ENCODE measurements at places on chromosomes 6 and 20.

GRCh38 chr6:3592371-3592941 lies 135.6 kb upstream of the SLC22A23 start:
- DNase-seq = no peak

DNA sequence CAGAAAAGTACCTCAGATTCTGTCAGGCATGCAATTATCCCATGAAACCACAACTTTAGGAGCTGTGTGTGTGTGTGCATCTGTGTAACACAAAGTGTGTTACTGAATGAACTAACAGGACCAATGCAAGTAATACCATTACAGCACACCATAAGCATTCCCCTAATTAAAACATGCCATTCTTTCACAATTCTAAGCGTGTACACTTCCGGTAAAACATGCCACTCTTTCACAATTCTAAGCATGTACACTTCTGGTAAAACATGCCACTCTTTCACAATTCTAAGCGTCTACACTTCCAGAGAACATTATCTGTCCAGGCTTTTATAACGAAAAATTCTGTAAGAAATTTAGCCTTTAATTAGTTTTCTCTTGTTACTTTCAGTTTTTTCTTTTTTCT lies 238.2 kb downstream of the GMDS start:
- DNase-seq = no peak

DNA sequence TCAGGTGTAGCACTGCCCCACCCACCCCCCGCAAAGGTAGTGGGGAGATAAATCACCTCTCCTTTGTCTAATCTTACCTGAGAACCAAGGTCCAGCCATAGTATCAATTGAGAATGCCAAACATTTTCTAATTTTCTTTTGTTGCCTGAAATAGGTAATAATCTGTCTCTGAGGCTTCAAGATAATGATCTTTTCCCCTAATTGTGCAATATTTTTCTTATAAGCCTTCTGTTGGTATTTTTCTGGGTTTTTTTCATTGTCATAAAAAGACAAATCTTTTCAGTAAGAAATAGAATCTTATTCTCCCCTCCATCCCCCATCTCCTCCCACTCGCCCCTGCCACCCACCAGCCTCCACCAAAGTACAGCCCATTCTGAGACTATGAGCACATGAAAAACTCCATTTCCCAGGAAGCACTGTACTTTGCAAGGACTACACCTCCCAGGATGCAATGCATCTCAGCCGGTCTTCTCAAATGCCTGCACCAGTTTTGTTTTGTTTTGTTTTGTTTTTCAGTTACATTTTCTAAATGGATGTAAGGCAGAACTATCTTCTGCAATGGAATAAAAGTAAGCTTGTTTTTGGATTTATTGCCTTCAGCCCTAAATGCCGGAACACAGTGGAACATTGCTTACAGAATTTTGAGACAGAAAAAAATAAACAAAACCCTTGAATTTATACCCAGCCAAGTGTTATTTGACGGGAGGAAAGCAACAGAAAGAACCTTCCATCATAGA lies 268.0 kb downstream of the TFAP2A start:
- DNase-seq = peak; percentile 33

- no peak for DNase-seq
Observed at GRCh38 chr6:36657942-36658544, 20.5 kb upstream of the CDKN1A start.

GRCh38 chr20:13659288-13659687 lies 20.6 kb upstream of the TASP1 start:
- no peak for DNase-seq

- DNase-seq = no peak
Observed at GRCh38 chr6:125375821-125376220, 74.1 kb upstream of the HDDC2 start.

DNA sequence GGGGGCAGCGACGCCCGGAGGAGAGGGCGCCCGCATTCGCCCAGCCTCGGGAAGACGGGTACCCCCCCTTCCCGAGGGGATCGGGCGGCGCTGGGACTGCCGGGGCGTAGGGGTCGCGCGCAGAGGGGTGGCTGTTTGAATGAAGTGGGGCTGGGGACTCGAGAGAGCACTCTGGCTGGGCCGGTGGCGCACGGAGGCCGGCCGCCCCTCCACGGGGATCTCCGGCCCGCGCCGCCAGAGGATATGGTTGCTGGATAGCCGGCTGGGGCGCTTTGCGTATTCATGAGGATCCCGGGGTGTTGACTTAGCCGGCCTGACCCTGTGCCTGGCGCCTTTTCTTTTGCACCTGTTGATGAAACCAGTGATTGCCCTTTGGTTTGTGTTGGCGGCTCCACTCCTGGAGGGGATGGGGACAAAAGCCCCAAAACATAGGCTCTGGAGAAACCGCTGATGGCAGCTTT lies 469 bp downstream of the SYNJ2 start:
- no peak for DNase-seq

DNA sequence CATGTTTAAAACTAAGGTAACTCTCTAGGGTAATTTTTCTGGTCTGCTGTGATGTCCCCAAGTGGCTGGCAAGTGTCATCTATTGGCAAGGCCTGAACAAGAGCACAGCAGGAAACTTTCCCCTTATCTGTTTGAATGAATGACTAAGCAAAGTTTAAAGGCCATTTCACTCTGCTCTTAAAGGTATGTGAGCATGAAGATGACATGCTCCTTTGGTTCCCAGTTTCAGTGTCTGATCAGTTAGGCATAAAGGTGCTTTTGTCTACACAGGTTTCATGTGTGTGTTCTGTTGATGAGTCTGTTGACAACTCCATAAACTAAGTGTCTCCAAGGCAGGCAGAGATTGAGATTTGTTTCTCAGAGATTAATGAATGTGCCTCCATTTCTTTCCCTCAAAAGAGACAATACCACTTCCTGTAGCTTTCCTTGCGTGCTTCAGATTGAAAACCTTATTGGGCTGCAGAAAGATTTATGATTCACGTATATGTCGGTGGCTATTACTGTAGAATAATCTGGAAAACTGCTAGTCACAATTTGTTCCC lies 83.9 kb downstream of the MAP3K7 start:
- no peak for DNase-seq

GRCh38 chr20:1010659-1011058 lies 8.5 kb upstream of the RSPO4 start:
- DNase-seq = no peak

DNA sequence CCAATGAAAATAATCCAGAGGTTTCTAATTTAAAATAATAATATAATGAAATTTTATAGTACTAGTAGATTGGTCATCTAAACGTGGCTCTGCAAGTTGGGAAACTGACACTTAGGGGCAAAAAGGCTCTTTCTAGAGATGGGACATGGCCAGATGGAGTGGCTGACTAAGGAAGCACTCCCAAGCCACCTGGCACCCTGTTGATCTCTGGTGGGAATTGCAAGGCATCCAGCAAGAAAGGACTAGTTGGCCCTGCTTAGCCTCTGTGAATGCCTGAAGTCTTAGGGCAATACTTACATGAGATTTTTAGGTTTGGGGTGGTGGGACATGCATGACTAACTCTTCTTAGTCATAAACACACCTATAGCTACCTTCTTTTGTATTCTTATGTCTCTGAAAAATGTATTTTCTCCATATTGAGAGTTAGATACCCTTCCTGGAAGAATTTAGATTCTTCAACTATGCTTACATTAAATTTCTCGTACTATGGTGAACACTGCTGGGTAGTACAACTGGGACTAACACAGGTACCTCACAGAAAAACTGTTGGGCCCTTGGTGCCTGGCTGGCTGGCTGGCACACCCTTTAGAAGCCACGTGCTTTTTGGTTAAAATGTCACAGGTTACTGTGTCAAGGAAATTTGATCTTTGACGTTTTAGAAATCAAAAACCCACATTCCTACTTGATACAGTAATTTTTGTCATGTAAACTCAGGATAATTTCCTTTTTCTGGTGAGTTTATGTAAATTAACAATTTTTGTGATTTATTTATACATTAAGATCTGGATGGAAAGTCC lies 25.0 kb upstream of the SH3BGRL2 start:
- no peak for DNase-seq

GRCh38 chr6:149270616-149271015 lies 46.9 kb upstream of the TAB2 start:
- DNase-seq = no peak

DNA sequence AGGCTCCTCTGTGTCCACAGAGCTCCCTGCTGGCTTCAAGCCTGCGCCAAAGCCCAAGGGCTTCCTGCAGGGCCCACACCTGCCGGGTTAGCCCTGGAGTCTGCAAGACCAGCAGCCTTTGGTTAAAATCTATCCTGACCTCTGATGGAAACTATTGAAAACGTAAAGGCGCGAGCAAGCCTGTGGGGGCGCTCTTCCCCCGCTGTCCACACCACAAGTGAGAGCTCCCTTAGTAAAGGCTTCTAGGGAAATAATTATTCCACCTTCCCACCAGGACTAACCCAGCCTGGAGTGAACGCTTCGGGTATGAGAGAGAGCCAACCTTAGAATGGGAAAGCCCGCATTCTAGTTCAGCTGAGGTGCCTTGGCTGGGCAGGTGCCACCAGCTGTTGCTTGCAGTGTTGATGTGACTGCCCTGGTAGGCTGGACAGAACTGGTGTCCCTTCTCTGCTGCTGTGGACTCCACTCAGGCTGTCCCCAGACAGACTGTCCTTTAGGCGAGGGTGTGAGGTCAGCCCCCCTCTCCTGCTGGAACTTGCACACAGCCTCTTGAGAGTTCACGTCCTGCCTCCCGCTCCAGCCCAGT lies 68.7 kb downstream of the SYTL3 start:
- DNase-seq = peak; percentile 9

Data from hippocampal formation (tissue), 2 donors.